ENCODE measurements at places on chromosomes 7 and 10.

GRCh38 chr7:108118959-108119358 lies 11.2 kb downstream of the LAMB4 start:
- no peak for DNase-seq

GRCh38 chr10:14949291-14949690 lies 4.6 kb downstream of the DCLRE1C start:
- DNase-seq, result no peak

DNA sequence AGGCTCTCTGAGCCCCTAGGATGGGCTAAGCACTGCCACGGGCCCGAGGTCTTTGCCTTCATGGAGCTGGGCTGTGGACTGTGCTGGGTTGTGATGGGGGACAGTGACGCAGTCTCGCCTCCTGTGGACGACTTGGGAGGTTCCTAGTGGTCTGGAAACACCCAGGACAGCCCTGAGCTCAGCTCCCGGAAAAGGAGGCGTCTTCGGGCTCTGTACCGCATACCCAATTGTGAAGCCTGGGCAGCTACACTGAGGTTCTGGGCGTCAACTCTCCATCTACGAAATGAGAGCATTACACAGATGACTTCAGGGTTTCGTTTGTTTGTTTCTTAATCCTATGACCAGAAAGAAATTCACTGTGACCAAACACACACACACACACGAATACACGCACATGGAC lies 79.6 kb upstream of the KAT6B start:
- DNase-seq, result no peak

DNA sequence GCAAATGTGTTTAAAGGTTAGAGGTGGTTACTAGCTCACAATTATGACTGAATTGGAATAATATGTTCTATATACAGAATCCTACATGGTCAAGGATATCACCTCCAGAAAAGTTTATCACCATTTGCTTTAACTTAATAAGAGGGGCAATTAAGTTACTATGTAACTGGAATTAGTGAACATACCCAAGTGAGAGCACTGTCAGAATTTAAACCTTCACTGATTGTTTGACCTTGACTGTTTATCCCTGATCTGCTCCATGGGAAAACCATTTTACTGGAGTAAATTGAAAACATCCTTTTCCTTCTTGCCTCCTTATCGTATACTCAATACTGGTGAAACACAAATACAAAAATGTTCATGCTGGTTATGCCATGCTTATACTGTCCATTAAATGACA lies 107.4 kb downstream of the SEMA3D start:
- DNase-seq, result no peak

DNA sequence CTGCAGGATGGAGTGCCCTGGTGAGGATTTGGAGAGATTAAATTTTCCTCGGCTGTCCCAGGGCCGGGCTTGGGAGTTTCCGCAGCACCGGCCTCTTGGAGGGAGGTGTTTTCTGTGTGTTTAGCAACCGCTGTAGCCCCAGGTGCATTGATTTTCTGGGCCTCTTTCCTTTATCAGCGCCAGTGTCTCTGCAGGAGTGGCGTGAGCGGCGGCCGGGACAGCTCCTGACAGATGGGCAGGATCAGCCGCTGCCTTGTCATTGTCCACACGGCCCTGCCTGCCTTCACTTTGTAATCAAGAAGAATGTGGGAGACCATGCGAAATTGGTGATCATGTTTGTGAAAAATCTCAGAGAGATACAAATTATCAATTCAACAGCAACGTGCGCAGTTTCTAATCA lies 32.4 kb downstream of the NKX6-2 start:
- DNase-seq, result no peak

Measured in activated CD8-positive, alpha-beta memory T cell treated with anti-CD3 and anti-CD28 coated beads, Interleukin-2, amount 50 U/mL, for 4 hours (primary cell).